ENCODE measurements at places on chromosomes 5 and 9.

DNA sequence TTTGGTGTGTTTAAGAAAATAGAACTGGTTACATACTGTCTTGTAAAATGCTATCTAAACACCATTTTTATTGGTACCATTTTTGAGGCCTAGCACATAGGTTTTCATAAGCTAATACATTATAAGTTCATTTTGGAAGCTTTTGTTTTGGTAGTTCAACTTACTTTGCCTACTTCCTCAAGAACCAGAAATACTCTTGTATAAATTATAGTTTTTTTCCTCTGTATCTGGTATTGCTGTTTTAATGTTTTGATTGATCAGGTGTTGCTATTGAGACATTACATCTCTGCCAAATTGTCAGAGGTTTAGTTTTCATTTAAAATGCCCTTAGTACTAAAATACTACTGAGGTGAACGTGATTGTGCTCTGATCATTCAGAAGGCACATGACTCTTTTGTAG lies 90.6 kb upstream of the GRHPR start:
- no peak overlapping the region for H3K4me3 ChIP-seq
- H3K4me1 ChIP-seq, result no peaks in the 10 kb centered on the region
- no peak overlapping the region for H3K27ac ChIP-seq
- H3K36me3 ChIP-seq, result peaks cover 2% of the 10 kb centered on the region
- no peaks in the 10 kb centered on the region for H3K27me3 ChIP-seq

DNA sequence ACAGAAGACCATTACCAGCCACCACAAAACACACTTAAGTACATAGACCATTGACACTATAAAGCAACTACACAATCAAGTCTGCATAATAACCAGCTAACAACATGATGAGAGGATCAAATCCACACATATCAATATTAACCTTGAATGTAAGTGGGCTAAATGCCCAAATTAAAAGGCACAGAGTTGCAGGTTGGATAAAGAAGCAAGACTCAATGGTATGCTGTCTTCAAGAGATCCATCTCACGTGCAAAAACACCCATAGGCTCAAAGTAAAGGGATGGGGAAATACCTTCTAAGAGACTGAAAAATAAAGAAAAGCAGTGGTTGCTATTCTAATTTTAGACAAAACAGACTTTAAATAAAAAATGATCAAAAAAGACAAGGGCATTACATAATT lies 113.6 kb upstream of the CD180 start:
- H3K4me1 ChIP-seq, result peaks cover 13% of the 10 kb centered on the region
- no peak overlapping the region for H3K4me3 ChIP-seq
- DNase-seq, result no peak
- no peak overlapping the region for H3K27ac ChIP-seq

DNA sequence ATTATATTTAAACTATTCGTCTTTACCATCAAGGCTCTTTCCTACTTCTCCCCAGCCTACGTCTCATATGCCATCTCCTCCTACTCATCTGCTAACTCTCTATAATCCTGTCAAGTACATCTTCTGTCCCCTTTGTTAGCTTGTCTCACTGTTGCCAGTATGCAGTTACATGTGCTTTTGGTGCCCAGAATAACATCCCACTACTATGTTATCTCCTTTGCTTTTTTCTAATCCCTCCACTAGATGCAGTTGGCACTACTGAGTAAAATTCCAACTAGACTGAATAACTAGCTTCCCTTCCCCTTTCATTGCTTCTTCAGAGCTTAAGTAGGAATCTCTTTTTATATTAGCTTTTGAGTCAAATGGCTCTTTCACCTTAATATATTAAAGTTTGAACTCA lies 3.0 kb upstream of the ARRDC3 start:
- peaks cover 26% of the 10 kb centered on the region for H3K4me1 ChIP-seq
- DNase-seq, result no peak
- peaks cover 17% of the 10 kb centered on the region for H3K36me3 ChIP-seq
- H3K27me3 ChIP-seq, result peaks cover 2% of the 10 kb centered on the region
- no peak overlapping the region for H3K4me3 ChIP-seq

- no peaks in the 10 kb centered on the region for H3K36me3 ChIP-seq
- peaks cover 4% of the 10 kb centered on the region for H3K27me3 ChIP-seq
- no peak for DNase-seq
- no peak overlapping the region for H3K4me3 ChIP-seq
Measured at GRCh38 chr9:131801810-131802209, 61.9 kb upstream of the RAPGEF1 start.

DNA sequence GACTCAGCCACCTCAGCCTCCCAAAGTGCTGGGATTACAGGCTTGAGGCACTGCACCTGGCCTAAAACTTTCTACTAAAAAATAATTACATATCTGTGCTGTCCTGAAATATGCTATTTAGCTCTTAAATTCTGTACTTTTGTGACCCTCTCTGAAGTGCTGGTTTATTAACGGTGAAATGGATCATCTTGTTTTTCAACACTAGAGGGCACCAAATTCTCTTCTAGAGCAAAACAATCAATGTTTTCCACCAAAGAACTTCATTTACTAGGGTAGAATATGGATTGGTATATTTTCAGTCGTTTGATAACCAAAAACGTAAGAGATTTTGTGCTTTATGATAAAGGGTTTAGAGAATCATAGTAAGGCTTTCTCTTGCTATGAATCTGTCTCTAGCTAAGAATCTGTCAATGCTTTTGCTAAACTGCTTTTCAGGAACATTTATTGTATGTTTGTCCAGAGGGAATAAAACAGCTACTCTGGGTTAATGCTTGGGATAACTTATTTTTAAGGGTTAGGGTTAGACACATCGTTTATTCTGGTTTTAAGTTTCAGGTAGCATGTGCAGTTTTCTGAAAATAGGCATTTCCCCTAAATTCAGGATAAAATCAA lies 63.6 kb downstream of the RNF180 start:
- H3K36me3 ChIP-seq, result no peaks in the 10 kb centered on the region
- no peaks in the 10 kb centered on the region for H3K27me3 ChIP-seq
- H3K4me3 ChIP-seq, result no peak overlapping the region
- no peaks in the 10 kb centered on the region for H3K4me1 ChIP-seq

GRCh38 chr9:131240047-131240921 lies 36.0 kb downstream of the FAM78A start:
- peaks cover 9% of the 10 kb centered on the region for H3K36me3 ChIP-seq
- H3K4me3 ChIP-seq, result no peak overlapping the region
- no peaks in the 10 kb centered on the region for H3K27me3 ChIP-seq
- DNase-seq, result no peak
- H3K27ac ChIP-seq, result no peak overlapping the region

DNA sequence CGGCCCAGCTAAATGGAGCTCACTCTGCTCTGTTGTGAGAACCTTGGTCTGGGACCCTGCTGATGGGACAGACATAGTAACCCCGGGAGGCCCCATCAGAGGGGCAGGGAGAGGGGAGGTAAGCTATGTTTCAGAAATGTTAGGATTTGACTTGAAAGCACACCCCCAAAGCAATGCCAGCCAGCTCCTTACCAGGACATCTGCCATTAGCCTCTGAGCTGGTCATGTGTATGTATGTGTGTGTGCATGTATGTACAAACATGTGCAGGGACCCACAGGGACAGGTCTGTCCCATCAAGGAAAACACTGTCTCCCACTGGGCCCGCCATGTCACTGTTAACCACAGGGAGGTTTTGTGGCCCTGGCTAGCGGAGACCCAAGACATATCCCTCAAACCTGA lies 14.5 kb downstream of the SLC22A4 start:
- no peak overlapping the region for H3K27ac ChIP-seq

DNA sequence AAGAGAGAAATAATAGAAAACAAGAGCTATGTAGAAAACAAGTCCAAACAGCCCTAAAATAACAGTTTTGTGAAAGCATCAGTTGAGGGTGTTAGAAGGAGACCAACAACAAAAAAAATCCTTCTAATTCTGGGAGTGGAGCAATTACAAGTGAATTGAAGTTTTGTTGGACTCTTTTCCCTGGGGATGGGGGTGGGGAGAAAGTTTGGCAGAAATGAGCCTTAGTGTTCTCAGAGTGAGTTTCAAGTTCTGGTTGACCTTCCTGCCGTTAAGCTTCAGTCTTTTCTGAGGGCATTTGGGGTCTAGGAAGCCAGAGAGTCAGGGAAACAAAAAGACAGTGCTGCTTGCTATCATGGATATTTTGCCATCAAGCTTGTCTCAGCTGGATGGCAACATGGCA lies 106.3 kb upstream of the TRIM32 start:
- H3K27ac ChIP-seq, result no peak overlapping the region
- no peak overlapping the region for H3K4me3 ChIP-seq
- no peaks in the 10 kb centered on the region for H3K4me1 ChIP-seq
- no peak for DNase-seq
- no peaks in the 10 kb centered on the region for H3K27me3 ChIP-seq

DNA sequence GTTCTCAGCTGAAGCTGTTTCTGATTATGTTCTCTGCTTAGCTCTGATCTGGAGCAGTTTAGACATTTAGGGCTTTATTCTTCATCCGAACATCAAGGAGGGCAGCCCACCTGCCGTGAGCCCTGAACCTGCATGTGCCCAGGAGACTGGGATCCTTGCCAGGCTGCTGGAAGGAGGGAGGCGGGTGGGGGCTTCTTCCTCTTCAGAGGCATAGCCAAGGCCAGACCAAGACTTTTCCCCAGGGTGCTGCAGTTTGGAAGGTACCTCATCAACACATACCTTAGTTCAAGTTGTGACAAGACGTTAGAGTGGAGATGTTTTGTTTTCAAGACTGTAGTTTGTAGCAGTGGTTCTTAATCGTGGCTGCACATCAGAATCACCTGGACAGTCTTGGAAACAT lies 64.9 kb downstream of the RALGPS1 start:
- peaks cover 32% of the 10 kb centered on the region for H3K27me3 ChIP-seq
- H3K4me3 ChIP-seq, result no peak overlapping the region
- peaks cover 23% of the 10 kb centered on the region for H3K4me1 ChIP-seq
- no peak overlapping the region for H3K27ac ChIP-seq
- peaks cover 17% of the 10 kb centered on the region for H3K36me3 ChIP-seq

- H3K27ac ChIP-seq, result no peak overlapping the region
- H3K4me3 ChIP-seq, result no peak overlapping the region
- no peak for DNase-seq
- H3K27me3 ChIP-seq, result no peaks in the 10 kb centered on the region
Measured at GRCh38 chr5:153516504-153517240, 26.2 kb downstream of the GRIA1 start.

DNA sequence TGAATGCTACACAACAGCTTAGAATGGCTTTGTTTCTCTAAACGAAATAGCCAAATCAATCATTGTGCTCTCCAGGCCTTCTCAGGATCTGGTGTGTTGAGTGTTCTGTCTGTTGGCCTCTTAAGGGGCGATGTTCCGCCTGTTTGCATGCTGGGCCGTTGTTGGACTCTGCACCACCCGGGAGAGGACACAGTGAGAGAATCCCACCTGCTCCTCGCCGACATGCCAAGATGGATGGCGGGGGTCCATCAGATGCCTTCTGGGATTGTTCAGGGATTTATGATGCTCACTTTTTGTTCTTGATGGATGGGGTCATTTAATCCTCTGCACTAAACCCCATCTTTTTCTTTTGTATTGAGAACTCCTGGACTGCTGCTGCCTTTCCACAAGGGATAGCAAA lies 159.9 kb downstream of the NTRK2 start:
- DNase-seq, result no peak
- no peak overlapping the region for H3K4me3 ChIP-seq
- no peaks in the 10 kb centered on the region for H3K4me1 ChIP-seq
- no peak overlapping the region for H3K27ac ChIP-seq
- no peaks in the 10 kb centered on the region for H3K36me3 ChIP-seq

GRCh38 chr9:133580419-133580738 lies 28.8 kb downstream of the FAM163B start:
- DNase-seq, result no peak
- no peaks in the 10 kb centered on the region for H3K36me3 ChIP-seq
- H3K4me3 ChIP-seq, result no peak overlapping the region
- H3K4me1 ChIP-seq, result no peaks in the 10 kb centered on the region
- H3K27me3 ChIP-seq, result peaks cover 37% of the 10 kb centered on the region
- no peak overlapping the region for H3K27ac ChIP-seq

GRCh38 chr9:92781899-92782298 lies 17.3 kb upstream of the BICD2 start:
- H3K27me3 ChIP-seq, result peaks cover 8% of the 10 kb centered on the region
- H3K27ac ChIP-seq, result no peak overlapping the region
- H3K4me1 ChIP-seq, result no peaks in the 10 kb centered on the region
- H3K36me3 ChIP-seq, result no peaks in the 10 kb centered on the region
- no peak for DNase-seq

DNA sequence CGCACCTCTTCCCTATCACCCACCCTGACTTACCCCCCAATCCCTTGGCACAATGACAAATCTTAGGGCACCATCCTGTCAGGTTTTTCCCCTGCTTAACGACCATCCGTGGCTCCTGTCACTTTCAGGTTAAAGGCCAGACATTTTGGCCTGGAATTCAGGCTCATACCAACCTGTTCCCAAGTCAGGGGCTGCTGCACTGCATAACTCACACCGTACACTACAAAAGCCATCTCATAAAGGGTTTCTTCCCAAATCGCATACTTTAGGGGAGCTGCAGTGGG lies 7.5 kb upstream of the AKNA start:
- peaks cover under 1% of the 10 kb centered on the region for H3K27me3 ChIP-seq
- H3K4me3 ChIP-seq, result peak overlapping the region; percentile 99
- peaks cover 74% of the 10 kb centered on the region for H3K4me1 ChIP-seq

GRCh38 chr9:135504262-135505243 lies 4.1 kb downstream of the MRPS2 start:
- H3K27ac ChIP-seq, result no peak overlapping the region
- peaks cover 6% of the 10 kb centered on the region for H3K27me3 ChIP-seq
- H3K36me3 ChIP-seq, result peaks cover 14% of the 10 kb centered on the region
- peaks cover 15% of the 10 kb centered on the region for H3K4me1 ChIP-seq
- peak; percentile 68 for DNase-seq

GRCh38 chr9:131627648-131628458 lies 82.5 kb downstream of the PRRT1B start:
- no peaks in the 10 kb centered on the region for H3K27me3 ChIP-seq
- peak overlapping the region; percentile 81 for H3K27ac ChIP-seq
- H3K36me3 ChIP-seq, result peaks cover 62% of the 10 kb centered on the region
- H3K4me3 ChIP-seq, result peak overlapping the region; percentile 34
- DNase-seq, result peak; percentile 65
- peaks cover 45% of the 10 kb centered on the region for H3K4me1 ChIP-seq

DNA sequence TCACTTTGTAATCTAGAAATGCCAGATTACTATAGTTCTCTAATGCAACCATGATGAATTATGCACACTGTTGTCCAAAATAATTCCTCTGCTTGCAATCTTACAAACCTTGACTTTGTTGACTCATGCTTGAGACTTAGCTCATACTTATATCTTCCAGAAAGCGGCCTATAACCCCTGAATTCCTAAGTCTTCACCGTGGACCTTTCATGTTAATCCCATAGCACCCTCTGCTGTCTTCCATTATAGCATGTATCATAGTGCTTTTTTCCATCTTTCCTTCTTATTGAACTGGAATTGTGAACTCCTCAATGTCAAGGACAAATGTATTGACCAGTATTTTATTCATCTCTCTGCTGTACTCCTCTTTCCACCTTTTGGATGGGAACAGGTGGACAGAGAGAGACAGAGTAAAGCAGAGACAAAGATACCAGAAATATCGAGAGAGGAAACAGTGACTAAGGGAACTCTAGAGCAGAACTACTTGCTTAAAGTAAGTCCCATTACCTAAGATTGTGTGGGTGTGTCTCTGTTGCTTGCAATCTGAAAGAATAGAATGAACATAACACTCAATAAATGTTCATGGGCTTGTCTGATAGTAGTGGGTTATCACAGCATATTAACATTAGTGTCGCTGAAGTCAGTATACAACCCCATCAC lies 110.0 kb downstream of the LURAP1L start:
- no peaks in the 10 kb centered on the region for H3K27me3 ChIP-seq
- H3K27ac ChIP-seq, result no peak overlapping the region
- no peaks in the 10 kb centered on the region for H3K4me1 ChIP-seq
- no peaks in the 10 kb centered on the region for H3K36me3 ChIP-seq
- no peak overlapping the region for H3K4me3 ChIP-seq

- H3K27ac ChIP-seq, result no peak overlapping the region
- no peaks in the 10 kb centered on the region for H3K27me3 ChIP-seq
- peaks cover 2% of the 10 kb centered on the region for H3K4me1 ChIP-seq
- H3K36me3 ChIP-seq, result no peaks in the 10 kb centered on the region
- no peak overlapping the region for H3K4me3 ChIP-seq
Measured at GRCh38 chr9:135703726-135704125, 1.7 kb downstream of the KCNT1 start.
